ENCODE measurements at places on chromosomes 7 and 10.

- DNase-seq = no peak
These were observed 34.2 kb downstream of the PDZD8 start for GRCh38 chr10:117341061-117341460.

GRCh38 chr7:17863809-17864143 is 76.5 kb downstream of the SNX13 start:
- no peak for DNase-seq

- no peak for DNase-seq
These were observed 565 bp upstream of the INA start for GRCh38 chr10:103276251-103276895.

GRCh38 chr7:13179775-13180523 is 492.5 kb downstream of the ARL4A start:
- no peak for DNase-seq

DNA sequence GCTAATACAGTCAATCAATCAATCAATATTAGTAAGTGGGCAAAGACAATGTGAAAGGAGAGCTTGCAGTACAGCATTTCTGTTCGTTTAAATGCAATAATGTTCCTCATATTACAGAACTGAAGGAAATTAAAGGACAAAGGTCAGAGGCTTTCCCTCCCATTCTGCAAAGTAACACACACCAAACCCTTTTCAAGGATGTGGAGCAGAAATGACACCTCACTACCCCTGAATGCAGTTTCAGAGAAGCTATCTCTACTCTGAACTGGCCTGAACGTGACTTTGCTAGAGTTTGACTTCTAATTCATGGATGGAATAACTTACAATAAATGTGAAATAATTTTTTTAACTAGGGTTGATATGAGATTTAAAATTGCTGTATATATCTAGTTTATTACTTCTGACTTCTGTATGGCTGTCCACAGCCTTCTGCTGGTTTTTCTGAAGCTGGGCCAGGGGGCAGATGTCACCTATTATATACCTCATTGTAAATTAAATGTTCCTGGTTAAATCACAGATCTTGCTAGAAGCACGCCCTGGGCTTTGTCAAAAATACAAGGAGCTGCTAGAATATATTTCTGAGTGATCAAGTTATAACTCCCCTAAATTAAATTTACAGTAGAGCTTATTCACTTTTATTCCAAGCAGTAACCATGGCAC is 156.9 kb upstream of the C7orf33 start:
- DNase-seq = no peak

- no peak for DNase-seq
These were observed 923 bp upstream of the FGL2 start for GRCh38 chr7:77200542-77200941.

DNA sequence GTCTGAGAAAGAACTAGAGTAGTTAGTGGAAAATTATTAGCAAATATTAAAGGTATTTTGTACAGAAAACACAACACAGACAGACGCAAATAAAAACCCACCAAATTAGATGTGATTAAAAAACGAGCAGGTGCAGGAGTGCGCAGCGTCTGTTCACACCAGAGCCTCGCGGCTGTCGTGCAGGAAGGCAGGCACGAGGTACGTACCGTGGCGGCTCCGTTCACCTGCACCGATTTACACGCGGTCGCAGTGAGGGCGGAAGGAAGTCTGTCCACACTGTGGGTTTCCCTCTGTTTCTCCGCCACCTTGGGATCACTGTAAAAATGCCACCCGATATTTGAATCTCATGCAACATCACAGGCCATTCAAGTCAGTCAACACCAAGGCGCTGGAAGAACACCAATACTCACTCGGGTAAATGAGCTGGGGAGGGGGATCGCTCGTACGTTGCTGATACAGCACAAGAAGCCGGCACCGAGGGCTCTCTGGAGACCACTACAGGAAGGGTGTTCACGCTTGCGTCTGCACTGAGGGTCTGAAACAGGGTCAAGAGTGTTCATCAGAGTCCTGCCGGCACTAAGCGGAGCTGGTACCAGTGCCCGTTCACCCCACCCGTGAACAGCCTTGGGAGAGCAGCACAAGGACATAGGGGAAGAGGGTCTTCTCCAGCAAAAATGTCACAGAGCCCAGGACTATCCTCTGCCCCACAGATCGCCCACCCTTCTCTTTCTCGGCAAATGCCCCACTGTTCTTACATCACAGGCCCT is 116.8 kb downstream of the LARP4B start:
- no peak for DNase-seq

GRCh38 chr10:29479081-29479925 is 155.5 kb downstream of the SVIL start:
- DNase-seq = no peak

- DNase-seq = no peak
These were observed 31.2 kb downstream of the GRIFIN start for GRCh38 chr7:2445047-2445446.

DNA sequence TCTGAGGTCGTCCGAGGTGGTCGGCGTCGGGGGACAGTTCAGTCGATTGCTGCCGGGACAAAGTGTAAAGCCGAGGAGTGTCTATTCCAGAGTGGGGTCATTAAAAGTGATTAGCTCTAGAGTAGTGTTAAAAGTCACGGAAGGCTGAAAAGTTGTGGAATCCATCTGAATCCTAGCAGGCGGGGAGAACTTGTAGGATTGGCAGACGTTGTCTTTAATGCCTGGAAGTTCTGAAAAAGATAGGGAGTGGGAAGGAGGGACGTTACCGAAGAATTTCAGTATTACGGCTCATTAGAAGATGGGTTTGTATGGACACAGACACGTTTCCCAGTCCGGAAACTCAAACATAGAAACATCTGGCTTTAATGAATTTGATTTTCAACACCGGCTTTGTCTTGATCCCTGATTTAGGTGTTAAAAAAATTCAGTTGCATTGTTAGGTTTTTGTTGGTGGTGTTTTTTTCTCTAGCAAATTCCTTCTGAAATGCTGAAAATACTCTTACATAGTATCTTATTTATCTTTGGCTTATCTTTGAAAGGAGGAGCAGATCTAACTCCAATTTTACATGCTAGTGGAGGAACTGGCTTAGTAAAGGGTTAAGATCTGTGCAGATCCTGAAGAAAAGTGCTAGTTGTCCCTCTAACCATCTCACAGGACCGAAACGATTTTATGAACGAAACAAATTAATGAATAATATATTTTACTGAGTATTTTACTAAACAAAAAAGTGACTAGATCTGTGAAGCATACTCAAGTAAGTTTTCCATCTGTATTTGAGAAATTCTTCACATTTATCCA is 900 bp downstream of the MKLN1 start:
- DNase-seq = no peak
